ENCODE measurements at places on chromosomes 3 and 15.

GRCh38 chr3:7506606-7507180 lies 645.8 kb downstream of the GRM7 start:
- DNase-seq = no peak

DNA sequence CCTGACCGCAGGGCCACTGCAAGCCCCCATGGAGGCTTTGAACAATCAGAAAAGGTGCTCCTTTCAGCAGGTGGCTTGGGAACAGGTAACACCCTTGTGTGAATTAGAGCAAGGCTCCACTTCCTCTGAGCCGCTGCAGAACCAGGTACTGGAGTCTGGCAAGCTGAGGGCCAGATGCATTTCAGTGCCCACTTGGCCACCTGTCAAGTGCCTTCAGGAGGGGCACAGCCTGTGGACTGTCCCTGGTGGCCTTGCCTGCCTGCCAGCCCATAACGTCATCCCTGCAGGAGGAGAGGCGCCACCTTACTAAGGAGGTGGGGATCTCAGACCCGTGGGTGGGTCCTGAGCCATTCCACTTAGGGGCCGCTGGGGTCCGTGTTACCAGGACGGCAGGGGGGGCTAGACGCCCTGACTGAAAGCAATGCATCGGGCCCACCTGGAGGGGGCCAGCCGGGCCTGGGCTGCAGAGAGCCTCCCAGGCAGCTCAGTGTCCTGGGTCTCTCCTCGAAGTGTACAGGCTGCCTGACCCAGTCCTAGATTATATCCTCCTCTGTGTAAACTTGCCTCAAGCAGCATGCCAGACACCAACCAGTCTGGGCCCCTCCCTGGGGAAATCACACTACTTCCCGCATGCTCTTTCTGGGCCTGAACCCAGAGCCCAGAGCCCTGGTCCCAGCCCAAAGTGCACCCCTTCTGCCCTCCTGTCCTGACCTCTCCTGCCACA lies 16.1 kb downstream of the SPTBN5 start:
- DNase-seq = no peak

DNA sequence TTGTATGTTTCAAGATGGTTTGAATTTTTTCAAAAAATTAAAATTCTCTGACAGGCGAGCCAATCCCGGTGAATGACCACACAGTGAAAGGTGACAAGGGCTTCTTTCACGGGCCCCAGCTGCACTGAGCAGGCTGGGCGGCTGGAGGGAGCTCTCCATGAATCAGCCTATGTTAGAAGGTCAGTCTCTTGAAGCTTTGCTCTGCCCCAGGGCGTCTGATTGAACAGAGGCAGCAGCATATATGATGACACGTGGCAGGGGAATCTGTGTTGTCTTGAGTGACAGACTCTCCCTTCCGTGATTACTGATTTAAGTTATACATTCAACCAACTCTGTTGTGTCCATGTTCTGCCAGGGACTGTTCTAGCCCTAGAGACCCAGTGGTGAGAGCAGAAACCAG lies 51.5 kb downstream of the ISG20 start:
- DNase-seq = no peak

- DNase-seq = no peak
These were observed 33.4 kb upstream of the PLAAT1 start for GRCh38 chr3:193207290-193208273.

DNA sequence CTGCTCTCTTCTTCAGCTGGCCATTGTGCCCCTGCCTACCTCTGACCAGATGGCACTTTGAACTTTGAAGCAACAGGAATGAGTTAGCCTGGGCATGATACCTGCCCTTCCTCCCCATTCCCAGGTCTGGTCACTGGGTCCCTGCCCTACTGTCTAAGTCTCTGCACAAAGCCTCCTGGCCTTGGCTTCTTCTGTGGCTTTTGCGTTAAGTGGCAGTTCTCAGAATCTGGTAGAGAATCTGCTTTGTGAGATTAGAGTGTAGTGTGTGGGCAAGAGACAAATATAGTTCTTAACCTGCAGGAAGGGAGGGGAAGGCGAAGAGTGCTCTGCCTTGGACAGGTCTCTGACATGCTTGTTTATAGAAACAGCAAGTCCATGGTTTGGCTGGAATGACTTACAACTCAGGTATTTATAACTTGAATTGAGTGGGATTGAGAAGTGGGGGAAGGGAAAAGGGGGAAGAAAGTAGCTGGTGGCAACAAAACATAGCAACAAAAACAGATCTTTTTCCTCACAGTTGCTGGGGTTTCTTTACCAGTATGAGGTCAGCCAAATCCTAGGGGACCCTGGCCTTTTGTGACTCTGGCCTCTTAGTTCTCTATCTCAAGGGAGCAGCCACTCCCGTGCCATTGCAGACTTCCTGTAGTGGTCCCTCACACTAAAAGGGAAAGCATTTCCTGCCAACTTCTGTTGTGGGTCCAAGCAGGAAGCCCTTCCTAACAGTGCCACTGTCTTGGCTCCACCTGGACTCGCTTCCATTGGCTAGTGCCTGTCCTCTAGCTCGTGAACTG lies 16.7 kb downstream of the MAPKBP1 start:
- peak; percentile 65 for DNase-seq

DNA sequence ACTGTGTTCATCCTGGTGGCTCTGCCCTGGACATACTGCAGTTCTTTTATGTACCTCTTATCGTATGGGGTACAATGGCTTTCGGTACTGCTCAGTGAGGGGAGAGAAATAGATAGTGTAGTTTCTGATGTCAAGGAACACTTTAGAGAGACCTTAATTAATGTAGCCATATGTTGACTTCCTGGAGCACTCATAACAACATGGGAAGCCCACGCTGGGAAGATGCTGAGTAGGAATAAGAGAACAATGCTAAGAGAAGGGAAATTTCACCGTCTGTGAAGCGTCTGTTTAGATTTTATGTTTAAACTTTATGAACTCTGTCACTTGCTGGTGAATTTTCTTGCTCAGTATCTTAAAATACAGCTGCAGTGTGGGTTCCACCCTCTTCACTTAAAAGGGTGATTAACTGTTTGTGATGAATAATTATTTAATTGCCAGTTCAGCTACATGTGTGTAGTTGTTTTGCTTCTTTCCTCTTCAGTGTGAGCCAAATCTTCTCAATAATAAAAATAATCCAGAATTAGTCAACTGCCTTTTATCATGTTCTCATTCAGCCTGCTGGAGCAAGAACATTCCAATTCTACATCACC lies 373.1 kb upstream of the TPRG1 start:
- DNase-seq = no peak

DNA sequence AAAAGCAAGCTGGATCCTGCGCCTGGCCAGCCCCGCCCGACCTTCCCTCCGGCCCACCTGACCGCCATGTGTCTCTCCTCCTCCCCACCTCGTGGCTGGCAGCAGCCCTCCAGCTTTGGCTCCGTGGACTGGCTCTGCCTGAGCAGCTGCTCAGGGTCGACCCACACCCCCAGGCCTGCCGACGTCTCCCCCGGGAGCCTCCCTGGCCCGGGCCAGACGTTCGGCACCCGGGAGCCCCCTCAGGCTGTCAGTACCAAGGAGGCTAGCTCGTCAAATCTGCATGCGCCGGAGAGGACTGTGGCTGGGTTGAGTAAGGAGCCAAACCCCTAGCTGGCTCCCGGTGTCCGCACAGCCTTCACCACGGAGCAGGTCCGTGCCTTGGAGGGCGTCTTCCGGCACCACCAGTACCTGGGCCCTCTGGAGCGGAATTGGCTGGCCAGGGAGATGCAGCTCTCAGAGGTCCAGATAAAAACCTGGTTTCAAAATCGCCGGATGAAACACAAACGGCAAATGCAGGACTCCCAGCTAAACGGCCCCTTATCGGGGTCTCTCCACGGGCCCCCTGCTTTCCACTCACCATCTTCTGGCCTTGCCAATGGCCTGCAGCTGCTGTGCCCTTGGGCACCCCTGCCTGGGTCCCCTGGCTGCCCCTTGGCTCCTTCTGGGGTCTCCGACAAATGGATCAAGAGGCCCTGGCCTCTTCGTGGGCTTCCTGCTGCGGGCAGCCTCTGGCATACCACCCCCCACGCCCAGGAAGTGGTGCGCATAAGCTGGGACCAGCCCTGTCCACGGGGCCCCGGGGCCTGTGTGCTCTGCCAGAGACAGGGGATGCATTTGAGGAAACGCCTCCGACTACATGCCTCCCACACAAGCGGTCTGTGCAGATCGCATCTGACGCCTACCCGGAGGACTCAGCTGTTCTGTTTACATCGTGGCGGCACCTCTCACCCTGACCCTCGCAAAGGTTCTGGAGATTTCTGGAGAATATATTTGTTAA lies 345.0 kb downstream of the ZNF385D start:
- no peak for DNase-seq

GRCh38 chr3:107897471-107898061 lies 193.3 kb downstream of the CD47 start:
- DNase-seq = peak; percentile 62

DNA sequence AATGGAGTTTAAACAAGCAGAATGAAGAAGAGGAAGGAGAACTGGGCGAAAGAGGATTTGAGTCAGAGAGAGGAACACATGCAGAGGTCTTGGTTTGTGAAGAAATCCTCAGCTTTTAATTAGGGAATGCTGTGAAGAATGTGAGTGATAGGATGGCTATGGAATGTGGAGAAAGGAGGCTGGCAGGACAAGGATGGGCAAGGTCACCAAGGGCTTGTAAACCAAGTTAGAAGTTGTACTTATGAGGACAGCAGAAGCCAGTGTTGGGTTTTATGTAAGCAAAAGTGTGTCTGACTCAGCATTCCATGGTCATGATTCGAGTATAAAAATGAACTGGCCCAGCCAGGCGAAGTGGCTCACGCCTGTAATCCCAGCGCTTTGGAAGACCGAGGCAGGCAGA lies 60.0 kb upstream of the IL12A start:
- peak; percentile 97 for DNase-seq

GRCh38 chr3:101817992-101818391 lies 31.3 kb upstream of the NFKBIZ start:
- no peak for DNase-seq

DNA sequence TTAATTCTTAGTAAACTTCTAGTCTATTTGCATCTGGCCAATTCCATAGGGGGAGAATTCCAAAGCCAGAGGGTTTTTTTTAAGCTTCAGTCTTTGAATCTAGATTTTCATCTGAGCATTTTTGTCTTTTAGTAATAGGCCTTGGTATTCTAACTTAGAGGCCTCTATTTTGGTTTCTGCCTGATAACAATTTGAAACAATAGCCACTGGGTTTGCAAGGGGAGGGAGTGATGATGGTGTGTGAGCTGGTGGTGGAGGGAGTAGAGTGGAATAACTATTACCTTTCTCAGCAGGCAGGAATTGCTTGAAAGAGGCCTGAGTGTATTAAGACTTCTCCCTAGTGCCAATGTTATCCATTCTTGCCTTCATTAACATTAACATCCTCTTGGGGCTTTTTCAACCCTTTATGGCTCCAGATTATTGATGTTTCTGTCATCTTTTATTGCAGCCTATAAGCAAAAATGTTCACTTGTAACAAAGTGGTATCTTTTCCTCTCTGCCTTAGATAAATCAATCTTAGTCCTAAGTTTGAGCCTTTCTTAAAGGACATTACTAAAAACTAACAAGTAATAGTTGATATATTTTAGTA lies 26.5 kb upstream of the TCF12 start:
- no peak for DNase-seq

DNA sequence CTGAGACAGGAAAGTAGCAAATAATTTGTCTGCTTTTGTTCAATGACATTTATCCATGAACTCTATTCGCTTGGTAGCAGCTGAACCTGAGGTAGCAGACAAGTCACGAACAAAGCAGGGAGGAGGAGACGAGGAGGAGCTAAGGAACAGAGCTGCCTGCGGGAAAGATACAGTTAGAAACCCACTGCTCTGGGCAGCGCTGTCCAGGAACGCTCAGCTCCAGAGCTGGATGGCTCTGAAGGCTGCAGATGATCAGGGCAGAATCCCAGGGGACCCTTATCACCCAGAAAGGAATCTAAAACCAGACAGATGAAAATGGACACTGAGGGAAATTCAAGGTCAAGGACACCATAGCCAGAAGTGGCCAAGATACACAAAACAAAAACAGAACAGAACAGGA lies 257.8 kb downstream of the CD47 start:
- no peak for DNase-seq

All from fibroblast of upper back skin (primary cell).